NCI-H1417 (cell line): ENCODE measurements at places on chromosomes 7 and 10.

GRCh38 chr7:98559958-98560357 lies 57.1 kb upstream of the NPTX2 start:
- no peak for DNase-seq

DNA sequence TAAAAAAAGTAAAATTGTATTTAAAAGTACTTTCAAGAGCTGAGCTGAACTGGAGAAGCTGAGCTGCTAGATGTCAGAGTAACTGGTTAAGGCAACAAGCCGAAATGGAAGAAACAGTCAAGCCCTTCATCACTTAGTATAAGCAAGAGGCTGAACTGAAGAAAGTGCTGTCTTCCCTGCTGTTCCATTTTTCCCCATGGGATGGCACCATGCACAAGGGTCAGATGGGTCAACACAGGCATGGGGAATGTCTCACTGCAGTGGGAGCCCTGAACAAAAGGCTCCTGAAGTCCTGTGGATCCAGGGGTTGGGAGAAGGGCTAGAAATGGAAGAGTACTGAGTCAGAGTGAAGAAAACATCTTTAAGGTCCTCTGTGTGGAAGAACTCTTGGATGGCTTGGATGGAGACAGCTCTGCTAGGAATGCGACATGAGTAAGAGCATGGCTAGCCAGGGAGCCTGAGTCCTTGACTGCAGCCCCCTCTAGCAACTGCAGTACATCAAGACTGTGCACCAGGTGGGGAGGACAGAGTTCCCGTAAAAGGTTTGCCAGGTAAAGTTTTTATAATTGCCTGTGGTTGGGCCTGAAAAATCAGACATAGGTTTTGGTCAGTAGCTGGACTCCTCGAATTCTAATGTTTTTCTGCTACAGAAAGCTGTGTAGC lies 348.3 kb downstream of the GPR158 start:
- DNase-seq: no peak

DNA sequence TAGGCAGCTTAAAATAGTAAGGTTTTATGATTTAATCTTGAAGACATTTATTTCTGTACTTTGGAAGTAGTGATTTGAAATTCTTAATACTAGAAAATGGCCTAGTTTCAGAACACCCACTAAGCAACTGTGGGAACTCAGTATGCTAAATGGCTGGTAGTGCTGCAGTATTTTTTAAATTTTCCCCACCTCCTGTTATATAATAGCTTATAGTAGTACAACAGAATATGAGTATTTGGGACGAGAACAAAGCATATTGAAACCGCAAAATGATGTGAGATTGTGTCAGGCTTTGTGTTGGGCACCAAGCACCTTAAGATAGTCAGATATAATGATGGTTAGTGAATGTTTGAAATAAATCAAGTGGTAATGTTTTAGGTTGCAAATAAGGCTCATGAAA lies 8.1 kb downstream of the SHOC2 start:
- no peak for DNase-seq

- no peak for DNase-seq
These were observed 56.7 kb upstream of the JCAD start for GRCh38 chr10:30116041-30116491.

DNA sequence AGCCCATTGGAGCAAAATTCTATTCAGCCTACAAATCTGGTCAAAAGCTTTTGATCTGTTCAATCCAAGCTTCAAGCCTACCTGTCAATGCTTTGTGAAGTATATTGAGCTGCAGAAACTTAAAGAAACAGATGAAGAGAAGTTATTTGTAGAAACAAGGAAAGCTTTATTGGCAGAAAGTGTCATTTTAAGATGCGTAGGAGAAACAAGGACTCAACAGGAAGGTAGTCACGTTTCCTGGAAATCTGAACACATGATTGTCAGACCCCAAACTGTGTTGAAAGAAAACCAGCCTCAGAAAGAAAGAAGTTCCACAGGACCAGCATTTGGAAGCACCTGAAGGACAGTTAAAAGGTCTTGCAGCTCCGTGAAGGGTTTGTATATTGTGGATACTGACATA lies 34.8 kb upstream of the PURB start:
- DNase-seq: no peak

- DNase-seq: no peak
These were observed 159.1 kb downstream of the LRRC4 start for GRCh38 chr7:127872122-127872521.

DNA sequence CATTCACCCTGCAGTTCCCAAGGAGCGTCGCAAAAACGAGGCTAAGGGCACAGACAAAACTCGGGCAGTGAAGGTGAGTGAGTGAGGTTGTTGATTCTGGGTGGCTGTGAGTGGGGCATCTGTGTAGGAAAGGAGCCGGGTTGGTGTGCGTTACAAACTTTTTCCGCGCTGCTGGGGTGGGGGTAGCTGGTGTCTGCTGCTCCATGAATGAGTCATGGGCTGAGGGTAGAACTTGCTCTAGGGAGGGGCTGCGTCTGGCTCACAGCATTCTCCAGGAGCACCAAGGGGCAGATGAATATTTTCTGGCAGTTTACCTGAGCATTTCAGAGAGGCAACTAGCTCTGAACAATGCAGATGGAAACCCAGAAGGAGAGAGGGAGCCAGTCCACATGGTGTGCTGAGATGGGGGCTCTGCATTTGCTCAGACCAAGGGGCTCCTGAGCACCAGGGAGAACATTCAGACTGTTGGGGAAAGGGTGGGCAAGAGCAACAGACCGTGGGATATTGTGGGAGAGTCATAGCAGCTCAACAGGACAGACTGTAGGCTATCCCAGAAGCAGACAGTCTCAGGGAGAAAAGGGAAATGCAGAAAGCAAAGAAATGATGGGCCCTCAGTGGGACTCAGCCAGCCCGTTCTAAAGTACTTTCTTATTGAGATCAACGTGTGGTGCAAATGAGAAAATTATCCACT lies 18.8 kb downstream of the NOBOX start:
- no peak for DNase-seq

GRCh38 chr10:48291190-48291589 lies 15.3 kb upstream of the MAPK8 start:
- DNase-seq: no peak

- no peak for DNase-seq
These were observed 55.1 kb downstream of the CCDC3 start for GRCh38 chr10:12946372-12946771.

- no peak for DNase-seq
These were observed 236.6 kb downstream of the PTPRN2 start for GRCh38 chr7:158351051-158351450.

- DNase-seq: no peak
These were observed 92.5 kb upstream of the VIPR2 start for GRCh38 chr7:159237022-159237653.

GRCh38 chr7:87960239-87960638 lies 26.2 kb downstream of the ADAM22 start:
- DNase-seq: no peak
